Activated CD4-positive, alpha-beta T cell treated with anti-CD3 and anti-CD28 coated beads, Interleukin-2, Interleukin-6, amounts not matched to agents 100 ng/mL and 50 ng/mL, durations not matched to agents 16 hours and 8 hours (primary cell): ENCODE measurements at places on chromosomes 1 and 21.

DNA sequence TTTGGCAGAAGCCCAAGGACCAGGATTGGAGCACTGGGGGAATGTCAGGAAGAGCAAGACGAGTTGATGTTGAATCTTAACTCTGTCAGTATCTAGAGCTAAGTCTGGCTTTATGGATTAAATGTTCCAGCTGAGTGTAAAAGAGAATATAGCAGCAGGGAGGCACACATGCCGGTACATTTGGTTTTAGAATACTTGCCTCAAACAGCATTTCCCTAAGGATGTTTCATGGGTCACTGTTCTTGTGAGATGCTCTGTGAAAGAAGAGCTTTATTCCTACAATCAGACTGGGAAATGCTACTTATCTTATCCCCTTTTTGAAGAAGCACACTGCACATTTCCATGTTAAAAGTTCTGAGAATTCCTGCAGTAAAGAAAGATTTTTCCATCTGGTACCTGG, 440.3 kb upstream of the B3GALT2 start:
- DNase-seq = no peak

DNA sequence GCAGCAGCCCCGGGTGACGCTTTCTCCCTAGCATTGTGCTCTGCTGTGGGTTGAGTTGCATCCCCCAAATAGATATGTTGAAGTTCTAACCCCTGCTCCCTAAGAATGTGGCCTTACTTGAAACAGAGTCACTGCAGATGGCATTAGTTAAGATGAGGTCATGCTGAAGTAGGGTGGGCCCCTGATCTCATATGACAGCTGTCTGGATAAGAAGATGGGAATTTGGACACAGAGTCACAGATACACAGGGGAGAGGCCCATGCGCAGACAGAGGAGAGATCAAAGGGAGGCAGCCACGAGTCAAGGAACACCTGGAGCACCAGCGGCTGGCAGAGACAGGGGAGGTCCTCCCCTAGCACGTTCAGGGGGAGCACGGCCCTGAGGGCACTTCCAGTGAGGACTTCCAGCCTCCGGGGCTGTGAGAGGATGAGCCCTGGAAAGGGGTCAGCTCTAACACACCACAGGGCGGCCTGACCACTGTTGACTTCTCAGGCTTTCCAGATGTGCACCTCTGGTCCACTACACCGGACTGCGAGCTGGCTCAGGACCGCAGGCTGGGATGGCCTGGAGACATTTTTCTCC, 46.4 kb downstream of the ABCG1 start:
- DNase-seq = no peak

DNA sequence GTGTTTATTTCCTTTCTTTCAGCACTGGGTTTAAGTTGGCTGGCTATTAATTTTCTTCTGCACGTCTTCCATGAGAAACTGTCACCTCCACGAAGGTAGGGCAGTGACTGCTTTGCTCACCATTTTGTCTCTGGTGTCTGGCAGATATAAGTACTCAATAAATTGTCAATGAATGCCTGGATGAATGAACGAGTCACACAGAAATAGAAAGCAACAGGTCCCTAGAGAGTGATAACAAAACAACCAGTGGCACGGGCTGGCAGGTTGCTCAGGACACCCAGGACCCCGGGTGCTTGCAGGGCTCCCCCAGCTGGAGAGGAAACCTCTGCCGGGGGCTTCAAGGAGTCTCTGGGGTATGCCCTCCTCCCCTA, 3.2 kb upstream of the MYOC start:
- no peak for DNase-seq

DNA sequence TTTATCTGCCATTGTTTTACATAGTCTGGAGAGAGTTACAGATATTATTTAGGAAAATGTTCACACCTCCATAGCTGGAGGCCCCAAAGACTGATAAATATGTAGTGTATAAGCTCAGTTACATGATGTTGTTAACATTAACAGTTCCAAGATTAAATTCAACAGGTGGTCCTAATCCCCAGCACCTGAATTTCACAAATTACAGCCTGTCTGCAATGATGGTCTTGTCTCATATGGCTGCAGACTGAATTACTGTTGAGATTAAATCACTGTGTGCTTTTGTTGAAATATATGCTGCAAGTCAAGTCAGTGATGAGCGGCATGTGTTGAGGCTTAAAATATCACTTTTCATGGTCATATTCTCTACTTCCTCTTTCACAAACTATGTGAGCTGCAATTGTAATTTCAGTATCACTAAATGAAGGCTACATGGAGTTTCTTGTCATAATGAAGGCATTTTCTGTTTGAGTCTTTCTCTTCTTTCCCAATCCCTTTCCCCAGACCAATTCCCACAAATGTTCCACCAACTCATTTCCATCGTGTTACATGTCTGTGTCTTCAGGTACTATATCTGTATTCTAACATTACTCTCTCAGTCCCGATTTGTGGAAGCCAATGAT, 4.2 kb downstream of the ST6GALNAC5 start:
- no peak for DNase-seq

- peak; percentile 76 for DNase-seq
These were observed 17.4 kb downstream of the TIAM1 start for GRCh38 chr21:31326522-31327242.

GRCh38 chr1:24770881-24771280, 25.6 kb downstream of the CLIC4 start:
- no peak for DNase-seq

DNA sequence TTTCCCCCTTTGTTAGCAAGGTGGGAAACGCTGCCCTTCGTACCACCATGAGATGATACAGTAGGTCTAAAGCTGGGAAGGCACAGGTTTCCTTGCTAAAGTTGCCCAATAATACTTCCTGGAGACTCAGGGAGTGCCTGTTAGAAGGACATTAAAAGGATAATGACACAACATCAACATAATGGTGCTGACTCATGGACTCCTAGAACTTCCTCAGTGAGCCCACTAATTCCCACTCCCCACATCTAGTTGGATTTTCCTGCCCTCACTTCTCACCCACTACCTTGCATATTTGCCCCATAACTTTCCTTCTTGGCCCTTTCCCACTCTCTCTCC, 17.5 kb downstream of the CFAP45 start:
- DNase-seq = no peak

DNA sequence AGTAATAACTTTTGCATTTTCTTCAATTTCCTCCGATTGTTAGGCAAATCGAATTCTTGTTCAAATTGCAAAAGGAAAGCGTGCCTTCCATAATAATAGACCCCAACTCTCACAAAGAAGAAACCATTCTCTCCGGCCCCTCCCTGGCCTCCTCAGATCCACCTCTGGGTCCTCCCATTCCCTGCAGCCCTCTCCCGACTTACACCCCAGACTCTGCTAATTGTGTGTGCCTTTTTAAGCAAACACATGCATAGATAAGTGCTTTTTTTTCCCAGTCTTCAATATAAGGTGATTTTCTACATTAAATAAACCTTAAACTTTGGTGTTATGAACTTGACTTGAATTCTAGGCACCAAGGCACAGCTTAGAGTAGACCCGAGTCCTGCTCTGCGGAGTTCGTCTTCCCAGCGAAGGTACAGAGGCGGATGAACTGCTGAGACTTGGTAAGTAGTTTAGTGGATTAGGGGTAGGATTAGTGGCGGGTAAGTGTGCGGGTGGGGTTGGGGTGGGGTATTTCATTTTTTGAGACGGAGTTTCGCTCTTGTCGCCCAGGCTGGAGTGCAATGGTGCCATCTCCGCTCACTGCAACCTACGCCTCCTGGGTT, 1.5 kb downstream of the L1TD1 start:
- DNase-seq = no peak

GRCh38 chr1:8396083-8396785, 78.3 kb downstream of the SLC45A1 start:
- no peak for DNase-seq

DNA sequence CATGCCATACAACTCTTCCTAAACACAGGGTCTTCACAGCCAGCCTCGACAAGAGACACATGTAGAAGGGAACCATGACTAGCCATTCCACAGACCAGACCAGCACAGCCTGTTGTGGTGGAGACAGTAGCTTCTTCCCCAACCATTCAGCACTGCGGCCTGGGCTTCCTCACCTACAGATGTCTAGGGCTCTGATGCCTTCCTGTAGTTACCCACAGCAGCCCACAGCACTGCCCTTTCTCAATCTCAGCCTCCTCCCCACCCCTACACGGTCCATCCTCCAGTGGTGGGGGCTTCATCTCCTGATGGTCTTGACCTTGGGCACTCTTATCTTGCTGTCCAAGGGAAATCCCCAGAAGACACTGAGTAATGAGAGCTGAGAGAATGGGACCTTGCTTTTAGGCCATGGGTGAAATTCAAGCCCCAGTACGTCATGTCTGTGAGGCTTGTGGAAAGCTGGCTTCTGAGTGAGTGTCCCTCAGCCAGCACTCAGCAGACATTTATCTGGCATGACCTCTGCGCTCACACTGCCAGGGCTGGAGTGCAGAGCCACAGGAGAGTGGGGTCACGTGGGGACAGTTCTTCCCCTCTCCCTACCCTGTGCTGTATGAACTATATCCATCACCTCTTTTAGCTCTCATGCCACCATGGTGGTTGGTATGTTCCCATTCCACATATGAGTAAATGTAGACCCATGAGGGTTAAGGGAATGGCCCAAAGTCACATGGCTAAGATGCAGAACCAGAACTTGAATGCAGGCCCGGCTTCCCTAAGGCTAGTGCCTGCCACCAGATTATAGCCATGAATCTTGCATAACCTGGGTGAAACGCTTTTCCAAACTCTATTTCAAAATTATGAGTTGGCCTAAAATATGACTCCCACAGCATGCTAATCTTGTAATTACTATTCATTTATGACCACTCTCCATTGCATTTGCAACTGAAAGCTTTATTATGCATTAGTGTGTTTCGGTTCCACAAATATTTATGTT, 104.7 kb downstream of the HIVEP3 start:
- DNase-seq = no peak
